ENCODE measurements at places on chromosomes 13 and 19.

DNA sequence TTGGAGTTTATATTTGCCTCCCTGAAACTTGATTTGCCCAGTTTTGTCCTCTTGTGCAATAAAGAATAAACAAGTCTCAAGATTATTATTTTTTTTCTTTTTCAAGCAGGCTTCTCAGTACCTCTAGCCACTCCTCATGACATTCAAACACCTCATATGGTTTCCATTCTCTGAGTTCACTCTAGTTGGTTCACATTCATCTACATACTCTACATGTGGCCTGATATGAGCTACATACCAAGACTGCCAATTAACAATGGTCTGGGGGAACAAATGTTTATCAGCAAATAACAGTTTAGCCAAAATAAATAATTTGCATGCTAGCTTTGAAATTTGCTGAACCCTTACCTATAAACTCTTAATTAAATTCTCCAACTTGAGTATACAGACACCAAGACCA, 22.5 kb downstream of the KCNRG start:
- DNase-seq = no peak

DNA sequence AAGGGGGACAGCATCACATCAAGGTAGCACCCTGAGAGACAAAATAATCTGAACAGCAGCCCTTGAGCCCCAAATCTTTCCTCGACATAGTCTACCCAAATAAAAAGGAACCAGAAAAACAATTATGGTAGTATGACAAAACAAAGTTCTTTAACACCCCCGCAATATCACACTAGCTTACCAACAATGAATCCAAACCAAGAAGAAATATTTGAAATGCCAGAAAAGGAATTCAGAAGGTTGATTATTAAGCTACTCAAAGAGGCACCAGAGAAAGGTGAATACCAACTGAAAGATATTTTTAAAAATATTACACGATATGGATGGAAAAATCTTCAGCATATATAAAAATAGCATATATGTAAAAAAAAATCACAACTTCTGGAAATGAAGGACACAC, 252.9 kb upstream of the SLITRK6 start:
- DNase-seq = no peak

DNA sequence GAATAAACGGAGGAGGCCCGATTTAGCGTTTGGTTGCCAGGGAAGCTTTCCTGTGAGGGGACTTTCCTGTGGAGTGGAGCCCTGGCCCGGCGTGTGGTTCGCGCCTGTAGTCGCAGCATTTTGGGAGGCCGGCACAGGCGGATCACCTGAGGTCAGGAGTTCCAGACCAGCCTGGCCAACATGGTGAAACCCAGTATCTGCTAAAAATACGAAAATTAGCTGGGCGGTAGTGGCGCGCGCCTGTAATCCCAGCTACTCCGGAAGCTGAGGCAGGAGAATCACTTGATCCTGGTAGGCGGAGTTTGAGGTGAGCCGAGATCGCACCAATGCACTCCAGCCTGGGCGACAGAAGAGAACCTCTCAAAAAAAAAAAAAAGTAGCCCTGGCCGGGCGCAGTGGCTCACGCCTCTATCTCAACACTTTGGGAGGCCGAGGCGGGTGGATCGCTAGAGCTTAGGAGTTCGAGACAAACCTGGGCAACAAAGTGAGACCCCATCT, 6.9 kb downstream of the KANK3 start:
- DNase-seq = no peak

- DNase-seq = no peak
Measured at GRCh38 chr13:43441899-43442499, 344.8 kb downstream of the ENOX1 start.

All from stimulated activated CD4-positive, alpha-beta T cell treated with anti-CD3 and anti-CD28 coated beads, TNF-alpha, amount 100 ng/mL, for 24 hours (primary cell).